ENCODE measurements at places on chromosomes 12 and 14.

GRCh38 chr14:99007795-99008194 is 264.2 kb downstream of the BCL11B start:
- no peak for DNase-seq

DNA sequence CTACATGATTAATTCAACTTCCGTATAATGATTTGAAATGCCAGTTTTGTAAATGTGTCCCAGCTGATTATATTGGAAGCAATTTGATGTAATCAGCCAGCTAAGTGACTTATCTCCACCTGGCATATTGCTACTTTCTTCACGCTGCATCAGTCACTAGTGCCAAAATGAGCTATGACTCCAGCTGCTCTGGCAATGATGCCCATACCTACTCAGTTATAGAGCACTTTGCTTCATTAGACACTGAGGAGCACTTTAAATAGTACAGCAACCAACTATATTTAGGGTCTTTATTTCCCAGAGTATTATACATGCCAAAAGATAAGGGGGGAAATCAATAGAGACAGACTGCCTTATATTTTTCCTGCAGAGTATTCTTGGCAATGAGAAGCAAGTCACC is 67.9 kb upstream of the LIN7A start:
- no peak for DNase-seq

GRCh38 chr12:131380220-131380964 is 330.5 kb upstream of the SFSWAP start:
- no peak for DNase-seq

DNA sequence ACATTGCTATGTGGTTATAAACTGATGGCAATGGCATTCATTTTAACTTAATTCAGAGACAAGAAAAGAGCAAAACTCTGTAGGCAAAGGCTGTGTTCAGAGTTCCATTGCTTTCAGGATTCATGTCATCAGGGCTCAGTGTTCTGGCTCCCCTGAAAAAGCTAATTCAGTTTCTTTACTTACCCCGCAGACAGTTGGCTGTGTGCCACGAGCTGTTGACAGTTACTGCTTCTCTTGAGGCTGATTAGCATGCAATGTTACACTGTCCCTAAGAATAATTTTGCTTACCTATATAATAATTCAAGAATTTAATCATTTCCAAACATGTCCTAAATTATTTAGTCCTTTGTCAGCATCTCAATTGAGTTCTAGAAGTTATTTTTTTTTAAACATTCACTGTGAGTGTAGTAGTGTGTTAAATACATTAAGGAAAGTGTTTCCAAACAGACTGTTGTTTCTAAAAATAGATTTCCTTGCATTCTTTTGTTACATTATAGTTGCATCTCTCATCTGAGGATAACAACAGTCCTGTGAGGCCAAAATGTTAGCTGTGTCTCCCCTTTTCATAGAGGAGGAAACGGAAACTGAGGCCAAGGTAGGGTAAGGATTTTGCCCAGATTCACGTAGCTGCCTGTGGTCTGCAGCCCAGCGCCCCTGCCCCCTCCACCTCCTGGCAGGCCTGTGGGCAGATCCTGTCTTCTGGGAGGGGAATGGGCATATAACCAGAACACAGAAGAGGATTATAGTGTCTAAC is 98.6 kb downstream of the PELI2 start:
- peak; percentile 7 for DNase-seq

DNA sequence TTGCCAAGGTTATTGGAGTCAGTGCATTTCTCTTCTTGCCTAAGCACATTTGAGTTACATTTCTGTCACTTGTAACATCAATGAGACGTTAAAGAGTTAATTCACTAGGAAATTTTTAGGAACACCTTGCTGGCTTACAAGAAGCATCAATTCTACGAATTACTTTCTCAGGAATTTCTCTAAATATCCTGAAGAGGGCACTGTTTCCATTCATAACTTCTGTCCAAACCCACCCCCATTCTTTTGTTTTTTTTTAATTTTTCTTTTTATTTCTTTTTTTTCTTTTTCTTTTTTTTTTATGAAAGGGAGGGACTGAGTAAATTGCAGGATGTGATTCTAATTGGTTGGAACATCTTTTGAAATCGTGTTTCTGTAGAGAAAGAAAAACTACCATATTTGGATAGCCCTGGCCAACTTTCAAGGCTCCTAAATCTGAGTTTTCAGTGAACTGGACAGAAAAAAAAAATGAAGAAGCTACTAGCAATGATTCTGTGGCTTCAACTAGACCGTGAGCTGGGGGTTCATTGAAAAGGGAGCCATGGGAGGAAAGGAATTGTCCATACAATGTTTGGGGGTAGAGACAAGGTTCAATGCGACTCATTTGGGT is 285.3 kb downstream of the DAD1 start:
- no peak for DNase-seq

- no peak for DNase-seq
These were observed 2.8 kb downstream of the MED21 start for GRCh38 chr12:27025116-27025515.

- DNase-seq: no peak
These were observed 60.8 kb downstream of the GALNT16 start for GRCh38 chr14:69320581-69321365.

DNA sequence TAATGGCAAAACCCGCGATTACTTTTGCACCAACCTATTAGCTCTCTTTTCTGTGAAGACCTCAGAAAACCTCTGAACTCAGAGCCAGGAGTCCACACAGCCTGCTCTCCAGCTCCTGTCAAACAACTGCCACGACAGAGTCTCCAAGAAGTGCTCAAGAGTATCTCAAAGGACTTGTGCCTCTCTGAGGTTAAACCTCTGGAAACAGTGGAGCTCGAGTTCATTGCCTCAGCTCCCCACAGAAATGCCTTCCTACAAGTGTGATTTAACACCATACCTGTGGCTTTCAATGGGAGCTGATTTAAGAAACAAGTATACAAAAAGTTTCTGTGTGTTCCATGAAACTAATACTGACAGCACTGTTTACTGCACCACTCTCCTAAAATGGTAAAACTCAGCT is 20.1 kb downstream of the ACTN1 start:
- no peak for DNase-seq

- no peak for DNase-seq
These were observed 128.0 kb downstream of the KCNA5 start for GRCh38 chr12:5171701-5172100.

DNA sequence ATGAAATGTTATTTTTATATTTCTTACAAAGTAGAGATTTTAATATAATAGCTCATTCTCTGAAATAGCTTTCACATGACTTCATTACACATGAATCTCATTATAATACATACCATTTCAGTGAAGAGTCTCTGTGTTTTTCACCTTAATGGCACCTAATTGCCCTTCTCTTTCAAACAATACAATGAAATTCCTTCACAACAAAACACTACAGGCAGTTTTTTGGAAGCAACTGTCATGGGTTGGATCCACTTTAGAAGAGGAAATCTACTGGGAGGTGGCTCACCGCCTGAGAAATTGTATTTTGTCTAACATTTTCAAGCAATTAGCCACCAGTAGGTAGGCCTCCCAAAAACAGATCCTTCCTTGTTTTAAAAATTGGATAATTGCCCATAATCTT is 40.3 kb upstream of the RGS6 start:
- no peak for DNase-seq

DNA sequence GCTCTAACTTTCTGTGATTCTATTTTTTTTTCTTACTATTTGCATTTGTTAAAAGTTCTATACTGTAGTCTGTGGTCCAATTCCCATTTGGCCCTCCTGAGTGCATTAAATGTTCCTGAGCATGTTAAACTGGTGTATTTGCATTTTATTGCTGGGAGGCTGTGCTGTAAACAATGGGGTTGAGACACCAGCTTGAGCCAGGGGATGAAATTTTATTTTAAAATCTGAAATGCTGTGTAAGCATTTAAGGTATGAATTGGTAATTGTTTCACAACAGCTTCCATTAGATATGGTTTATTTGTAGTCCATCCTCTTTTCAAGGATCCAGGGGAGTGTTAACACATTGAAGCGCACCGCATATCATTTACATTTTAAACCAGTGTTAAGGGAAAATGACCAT is 89.9 kb upstream of the RFX4 start:
- no peak for DNase-seq

DNA sequence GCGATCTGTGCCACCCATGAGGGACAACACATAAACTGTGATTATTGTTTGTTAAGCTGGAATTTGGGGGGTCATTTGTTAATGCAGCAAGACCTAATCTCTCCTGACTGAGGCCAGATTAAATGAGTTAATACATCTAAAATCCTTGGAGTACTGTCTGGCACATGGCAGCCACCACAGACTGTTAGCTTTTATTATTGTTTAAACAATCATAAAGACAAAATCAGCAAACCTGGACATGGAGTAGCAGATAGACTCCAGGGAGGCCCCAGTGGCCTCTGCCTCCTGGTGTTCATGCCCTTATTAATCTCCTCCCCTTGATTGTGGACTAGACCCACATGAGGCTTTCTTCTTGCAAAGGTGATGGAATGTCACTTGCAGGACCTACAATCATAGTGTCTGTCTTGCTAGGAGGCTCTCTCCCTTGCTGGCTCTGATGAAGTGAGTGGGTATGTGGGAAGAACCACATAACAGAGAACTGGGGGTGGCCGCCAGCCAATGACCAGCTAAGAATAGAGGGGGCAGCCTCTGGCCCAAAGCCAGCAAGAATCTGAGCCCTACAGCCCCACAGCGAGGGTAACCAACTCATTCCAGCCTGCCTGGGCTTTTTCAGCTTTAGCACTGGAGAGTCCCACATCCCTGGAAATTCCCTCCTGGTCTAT is 142.0 kb downstream of the SCARB1 start:
- DNase-seq: no peak

DNA sequence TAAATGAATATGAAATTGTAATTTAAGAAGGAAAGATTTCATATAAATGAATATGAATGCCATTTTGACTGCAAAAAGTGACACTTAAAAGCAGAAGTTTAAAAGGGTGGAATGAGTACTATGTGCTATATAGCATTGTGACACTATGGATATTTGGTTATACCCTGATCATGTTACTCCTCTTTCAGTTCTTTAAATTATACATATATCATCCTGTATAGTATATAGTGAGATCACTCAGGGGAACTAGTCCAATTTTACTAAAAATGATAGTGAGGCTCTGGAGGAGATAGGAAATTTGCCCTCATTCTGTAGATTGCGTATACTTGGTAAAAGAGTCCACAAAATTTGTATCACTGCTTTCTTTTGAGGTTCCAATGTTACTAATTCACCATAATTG is 155.7 kb upstream of the BTG1 start:
- DNase-seq: no peak

- DNase-seq: no peak
These were observed 7.7 kb downstream of the KRT83 start for GRCh38 chr12:52313461-52313860.

- DNase-seq: no peak
These were observed 7.9 kb downstream of the C1S start for GRCh38 chr12:7068240-7068993.

DNA sequence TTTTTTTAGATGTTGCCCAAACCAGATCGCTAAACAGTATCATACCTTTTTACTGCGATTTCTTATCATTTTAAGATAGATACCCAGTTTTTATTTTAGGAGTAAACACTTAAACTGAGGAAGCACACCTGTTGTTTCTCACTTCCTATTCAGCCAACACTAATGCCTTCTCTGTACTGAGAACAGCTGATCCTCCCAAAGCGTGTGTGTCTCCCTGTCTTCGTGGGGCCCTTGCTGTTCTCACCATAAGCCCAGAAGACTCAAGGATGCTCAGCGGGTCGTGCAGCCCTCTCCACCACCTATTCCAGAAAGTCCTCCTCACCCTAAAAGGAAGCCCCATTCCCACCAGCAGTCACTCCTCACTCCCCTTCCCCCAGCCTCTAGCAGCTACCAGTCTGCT is 14.8 kb downstream of the PPP2R5C start:
- DNase-seq: no peak

GRCh38 chr12:28629691-28630090 is 439.4 kb downstream of the CCDC91 start:
- DNase-seq: no peak

DNA sequence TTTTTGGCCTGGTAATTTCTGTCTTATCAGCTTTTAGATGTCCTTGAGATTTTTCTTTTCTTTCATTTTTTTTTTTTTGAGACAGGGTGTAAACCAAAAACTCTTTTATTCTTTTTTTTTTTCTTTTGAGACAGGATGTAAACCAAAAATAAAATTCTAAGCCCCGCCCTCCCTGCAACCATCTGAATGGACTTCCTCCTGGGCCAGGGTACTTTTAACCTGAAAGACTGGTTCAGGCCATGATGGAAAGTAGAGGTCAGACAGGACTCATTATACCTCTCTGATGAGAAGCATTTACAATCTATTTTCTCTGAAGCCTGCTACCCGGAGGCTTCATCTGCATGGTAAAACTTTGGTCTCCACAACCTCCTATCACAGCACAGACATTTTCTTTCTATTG is 33.5 kb upstream of the TCL1B start:
- DNase-seq: no peak

Measured in anterior cingulate cortex (tissue), 58 donors.